ENCODE measurements at places on chromosomes 6 and 20. TPM values are rescaled to one million over a fixed set of nuclear protein-coding genes. Genes with fewer than 3 reads are reported as not detected.

The ARHGAP40 gene
- not detected for total RNA-seq

The EPHA7 gene
- total RNA-seq: under 0.01 TPM

The CCDC170 gene
- total RNA-seq: 2.0 TPM

The DEFB116 gene
- total RNA-seq: not detected

The MACROD2 gene
- 0.56 TPM for total RNA-seq

The POLR1C gene
- 26.4 TPM for total RNA-seq

The GRIK2 gene
- total RNA-seq: 0.19 TPM

The CST2 gene
- total RNA-seq: 10.8 TPM

The PGC gene
- not detected for total RNA-seq

The SOX18 gene
- total RNA-seq: 0.56 TPM

All from aortic smooth muscle cell (primary cell).